Stimulated activated naive CD8-positive, alpha-beta T cell treated with anti-CD3 and anti-CD28 coated beads, Interleukin-15, Interleukin-2, amounts not matched to agents 100 U/mL and 50 U/mL, for 24 hours (primary cell): ENCODE measurements at places on chromosomes 11 and 22.

DNA sequence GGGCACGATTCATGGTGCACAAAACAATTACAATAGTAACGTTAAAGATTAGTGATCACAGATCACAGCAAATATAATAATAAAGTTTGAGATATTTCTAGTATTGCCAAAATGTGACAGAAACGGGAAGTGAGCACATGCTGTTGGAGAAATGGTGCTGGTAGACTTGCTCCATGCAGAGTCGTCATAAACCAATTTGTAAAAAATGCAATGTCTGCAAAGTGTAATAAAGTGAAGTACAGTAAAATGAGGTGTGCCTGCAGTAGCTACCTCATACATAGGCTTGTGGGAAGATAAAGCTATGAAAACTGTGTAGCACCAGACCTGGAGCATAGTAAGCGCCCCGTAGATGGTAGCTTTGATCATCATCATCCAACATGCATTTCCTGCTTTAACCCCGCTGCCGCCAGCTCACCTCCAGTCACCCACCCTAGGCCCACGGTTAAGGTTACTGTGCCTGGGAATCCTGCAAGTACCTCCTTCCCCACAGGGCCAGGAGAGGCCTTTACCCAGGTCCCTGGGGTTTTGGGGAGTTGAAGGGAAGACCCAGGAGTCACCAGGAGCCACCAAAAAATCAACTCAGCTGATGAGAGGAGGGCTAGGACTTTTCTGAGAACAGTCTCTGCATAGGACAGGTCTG lies 59.2 kb downstream of the MYO7A start:
- DNase-seq, result no peak

GRCh38 chr22:45631140-45631840 lies 40.3 kb upstream of the ATXN10 start:
- no peak for DNase-seq

- DNase-seq, result no peak
Observed at GRCh38 chr22:27329131-27329850, 472.3 kb downstream of the MN1 start.

GRCh38 chr11:116037861-116038260 lies 533.6 kb upstream of the CADM1 start:
- no peak for DNase-seq

GRCh38 chr11:76672431-76673175 lies 2.1 kb upstream of the LRRC32 start:
- peak; percentile 81 for DNase-seq

- no peak for DNase-seq
Observed at GRCh38 chr22:39493759-39494158, 8.3 kb upstream of the MIEF1 start.

DNA sequence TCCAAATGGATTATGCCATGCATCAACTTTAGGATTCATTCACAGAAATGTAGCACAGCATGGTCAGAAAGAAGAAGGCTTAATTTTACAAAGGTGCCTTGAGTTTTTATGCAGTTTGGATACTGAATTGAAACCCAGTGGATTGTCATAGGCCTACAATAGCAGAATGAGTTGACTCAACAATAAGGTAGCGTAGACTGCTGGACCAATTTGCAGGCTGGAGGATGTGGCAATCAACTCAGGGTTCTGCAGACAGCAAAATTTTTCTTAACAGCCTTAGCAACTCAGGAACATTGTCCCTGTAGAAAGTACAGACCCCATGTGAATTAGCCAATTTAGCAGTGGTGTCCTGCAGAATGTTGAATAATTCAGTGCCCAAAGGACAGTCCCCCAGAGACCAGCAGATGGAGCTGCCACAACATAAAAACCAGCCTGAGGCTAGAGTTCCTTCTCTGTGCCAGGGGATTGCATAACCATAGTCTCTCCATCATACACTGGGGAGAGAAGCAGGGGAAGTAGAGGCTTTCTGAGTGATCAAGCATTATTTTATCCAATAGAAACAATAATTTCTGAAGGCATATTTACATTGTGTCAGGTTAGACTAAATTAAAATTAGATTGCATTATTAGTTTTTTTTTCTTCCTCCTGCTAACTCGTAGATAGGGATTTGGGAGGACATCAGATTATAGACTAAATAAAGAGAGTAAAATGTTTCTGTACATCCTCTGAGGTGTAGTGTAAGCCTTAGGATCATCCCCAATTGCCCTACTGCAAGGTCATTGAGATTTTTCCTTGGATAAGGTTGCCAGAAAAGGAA lies 20.3 kb upstream of the MRPL17 start:
- no peak for DNase-seq

- DNase-seq, result no peak
Observed at GRCh38 chr11:42992594-42992993, 319.2 kb upstream of the API5 start.
